Cardiac septum (tissue), 1 donor: ENCODE measurements at places on chromosomes 1 and 21.

DNA sequence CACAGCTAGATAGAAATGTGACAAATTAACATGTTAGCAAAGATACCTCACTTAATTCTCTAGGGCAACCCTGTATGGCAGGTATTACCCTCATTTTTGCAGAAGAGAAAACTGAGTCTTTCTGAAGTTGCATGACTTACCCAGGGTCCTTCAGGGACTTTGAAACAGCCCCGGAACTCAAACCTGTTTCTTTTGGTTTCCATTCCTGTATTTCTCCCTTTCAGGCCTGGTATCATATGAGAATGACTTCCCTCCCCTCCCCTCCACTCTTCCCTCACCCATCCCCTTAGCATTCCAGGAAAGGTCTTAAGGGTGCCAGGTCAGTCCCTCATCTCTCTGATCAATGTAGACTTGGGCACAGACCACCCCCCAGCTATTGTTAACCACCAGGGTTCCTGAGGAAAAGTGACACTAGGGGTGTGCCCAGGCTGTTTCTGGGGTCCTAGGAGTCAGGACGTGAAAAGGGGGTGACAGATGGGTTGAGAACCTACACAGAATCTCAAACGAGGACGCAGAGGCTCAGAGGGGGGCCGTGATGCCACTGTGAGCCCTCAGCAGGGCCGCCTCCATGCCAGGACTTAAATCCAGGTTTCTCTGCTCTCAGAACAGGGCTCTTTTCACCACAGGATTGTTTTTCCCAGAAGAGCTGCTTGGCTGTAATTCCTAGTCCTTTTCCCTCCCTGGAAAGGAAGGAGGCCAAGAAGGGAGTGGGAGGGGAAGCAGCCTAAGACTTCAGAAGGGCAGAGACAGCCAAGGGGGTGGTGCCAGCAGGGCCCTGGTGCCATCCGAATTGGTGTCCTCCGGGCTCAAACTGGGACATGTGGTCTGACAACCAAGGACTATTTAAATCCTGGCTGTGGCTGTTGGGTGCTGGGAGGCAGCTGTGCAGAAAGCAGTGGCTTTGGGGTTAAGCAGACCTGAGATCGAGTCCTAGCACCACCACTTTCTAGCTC lies 2.1 kb upstream of the WASF2 start:
- DNase-seq, result no peak

GRCh38 chr1:94755675-94756074 lies 64.5 kb upstream of the SLC44A3 start:
- no peak for DNase-seq

- no peak for DNase-seq
Measured at GRCh38 chr1:188444526-188444925, 1615.8 kb downstream of the PLA2G4A start.

- no peak for DNase-seq
Measured at GRCh38 chr1:195202241-195202640, 1406.0 kb downstream of the KCNT2 start.

GRCh38 chr1:234720709-234721441 lies 110.9 kb upstream of the IRF2BP2 start:
- DNase-seq, result peak; percentile 57

GRCh38 chr1:23196627-23197328 lies 20.5 kb downstream of the HTR1D start:
- no peak for DNase-seq

DNA sequence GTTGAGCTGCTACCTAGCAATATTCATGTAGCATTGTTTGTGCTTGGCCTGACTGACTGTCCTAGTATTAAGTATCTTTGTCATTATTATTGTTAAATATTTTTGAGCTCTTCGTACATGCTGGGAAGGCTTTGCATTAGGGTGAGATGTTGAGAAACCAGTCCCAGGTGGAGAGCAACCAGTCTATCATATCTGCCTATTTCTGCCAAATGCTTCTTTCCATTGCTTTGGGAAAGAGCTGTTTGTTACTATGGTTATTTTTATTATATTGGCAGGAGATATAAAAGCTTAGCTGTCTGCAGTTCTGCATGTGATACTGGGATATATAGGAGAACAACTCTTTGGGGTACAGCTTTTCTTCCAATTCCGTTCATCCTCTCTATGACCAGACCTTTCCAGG lies 85.1 kb downstream of the CLDN17 start:
- DNase-seq, result no peak

DNA sequence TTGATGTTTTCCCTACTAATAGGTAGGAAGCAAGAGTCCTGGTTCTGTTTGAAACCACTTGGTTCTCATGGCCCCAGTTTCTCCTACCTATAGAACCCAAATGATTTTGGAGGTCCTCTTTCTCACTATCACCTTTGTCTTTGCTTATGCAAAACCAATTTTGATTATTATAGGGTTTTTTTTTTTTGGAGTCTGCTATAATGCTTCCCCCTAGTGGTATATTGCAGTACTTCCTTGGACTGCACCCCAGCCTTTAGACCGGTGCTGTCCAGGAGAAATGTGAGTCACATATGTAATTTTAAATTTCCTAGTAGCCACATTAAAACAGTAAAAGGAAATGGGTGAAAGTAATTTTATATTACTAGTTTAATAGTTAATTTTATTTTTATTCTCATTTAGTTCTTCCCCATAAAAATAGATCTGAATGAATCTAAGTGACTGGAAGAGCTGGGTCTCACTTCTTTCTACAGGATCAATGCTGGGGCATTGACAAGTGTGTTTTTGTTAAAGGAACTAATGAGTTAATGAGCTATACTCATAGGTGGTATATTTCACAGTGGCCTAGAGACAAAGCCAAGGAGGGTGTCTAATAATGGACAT lies 10.6 kb downstream of the FCMR start:
- DNase-seq, result no peak
